ENCODE measurements at places on chromosomes 16 and 17. TPM values are rescaled to one million over a fixed set of nuclear protein-coding genes. Genes with fewer than 3 reads are reported as not detected.

Gene BMERB1
- polyA plus RNA-seq, result 4.2 TPM

Gene WNK4
- not detected for polyA plus RNA-seq

Gene C16orf86
- 6.8 TPM for polyA plus RNA-seq

Gene PIEZO1
- polyA plus RNA-seq, result 19.5 TPM

Gene KCNH4
- polyA plus RNA-seq, result not detected

Gene CCDC200
- not detected for polyA plus RNA-seq

Gene HEATR3
- polyA plus RNA-seq, result 5.5 TPM

Gene HOXB1
- not detected for polyA plus RNA-seq

Gene KRTAP3-1
- not detected for polyA plus RNA-seq

Gene ATP1B2
- not detected for polyA plus RNA-seq

Gene CNGB1
- not detected for polyA plus RNA-seq

Gene FZD2
- not detected for polyA plus RNA-seq

Gene RNF222
- polyA plus RNA-seq, result not detected

Gene PRR14
- polyA plus RNA-seq, result 15.5 TPM

Gene MT3
- polyA plus RNA-seq, result not detected

Gene HSD17B2
- not detected for polyA plus RNA-seq

Gene DCUN1D3
- 2.2 TPM for polyA plus RNA-seq

Gene TPSG1
- not detected for polyA plus RNA-seq
